Brain (organoid and tissue), 16 donors: ENCODE measurements at places on chromosomes 2 and 18.

- no peak for DNase-seq
These were observed 650.5 kb upstream of the KLHL29 start for GRCh38 chr2:22734373-22735045.

DNA sequence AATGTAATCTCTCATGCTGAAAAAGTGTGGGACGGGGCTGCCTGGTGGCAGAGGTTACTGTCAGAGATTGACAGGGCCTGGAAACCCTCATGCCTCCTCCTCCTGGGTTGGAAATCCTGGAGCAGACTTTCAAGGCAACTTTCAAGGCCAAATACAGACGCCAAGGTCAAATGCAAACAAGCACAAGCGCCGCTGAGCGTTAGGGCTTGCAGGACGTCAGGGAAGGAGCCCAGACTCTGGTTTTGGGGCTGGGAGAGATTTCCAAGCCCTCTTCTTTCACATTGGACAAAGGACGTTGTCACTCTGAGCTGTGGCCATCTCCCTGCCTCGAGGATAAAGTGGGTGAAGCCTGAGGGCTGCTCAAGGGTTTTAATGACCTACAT lies 120.1 kb downstream of the TWIST2 start:
- DNase-seq = no peak

DNA sequence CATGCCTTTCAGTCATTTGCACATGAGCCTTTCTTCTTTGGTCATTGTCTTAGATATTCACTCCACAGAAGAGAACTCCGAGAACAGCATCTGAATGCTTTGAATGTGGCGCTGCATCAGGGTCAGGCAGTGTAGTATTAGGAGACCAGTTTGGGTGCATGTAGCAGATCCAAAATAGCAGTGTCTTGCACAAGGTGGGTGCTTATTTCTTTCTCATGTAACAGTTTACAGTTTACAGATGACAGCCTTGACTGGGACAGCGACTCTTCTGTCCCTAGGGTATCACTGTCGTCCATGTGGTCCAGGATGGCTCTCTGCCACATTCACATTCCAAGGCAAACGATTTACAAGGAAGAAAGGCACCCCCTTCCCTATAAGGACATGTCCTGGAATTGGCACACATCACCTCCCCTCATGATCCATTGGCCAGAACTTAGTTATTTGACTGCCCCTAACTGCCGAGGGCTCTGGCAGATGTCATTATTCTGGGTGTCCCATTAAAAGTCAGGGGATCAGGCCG lies 101.0 kb downstream of the STPG4 start:
- no peak for DNase-seq

- no peak for DNase-seq
These were observed 89.0 kb downstream of the MTCL1 start for GRCh38 chr18:8794156-8794933.

GRCh38 chr2:172098650-172099471 lies 3.8 kb downstream of the DLX2 start:
- no peak for DNase-seq

DNA sequence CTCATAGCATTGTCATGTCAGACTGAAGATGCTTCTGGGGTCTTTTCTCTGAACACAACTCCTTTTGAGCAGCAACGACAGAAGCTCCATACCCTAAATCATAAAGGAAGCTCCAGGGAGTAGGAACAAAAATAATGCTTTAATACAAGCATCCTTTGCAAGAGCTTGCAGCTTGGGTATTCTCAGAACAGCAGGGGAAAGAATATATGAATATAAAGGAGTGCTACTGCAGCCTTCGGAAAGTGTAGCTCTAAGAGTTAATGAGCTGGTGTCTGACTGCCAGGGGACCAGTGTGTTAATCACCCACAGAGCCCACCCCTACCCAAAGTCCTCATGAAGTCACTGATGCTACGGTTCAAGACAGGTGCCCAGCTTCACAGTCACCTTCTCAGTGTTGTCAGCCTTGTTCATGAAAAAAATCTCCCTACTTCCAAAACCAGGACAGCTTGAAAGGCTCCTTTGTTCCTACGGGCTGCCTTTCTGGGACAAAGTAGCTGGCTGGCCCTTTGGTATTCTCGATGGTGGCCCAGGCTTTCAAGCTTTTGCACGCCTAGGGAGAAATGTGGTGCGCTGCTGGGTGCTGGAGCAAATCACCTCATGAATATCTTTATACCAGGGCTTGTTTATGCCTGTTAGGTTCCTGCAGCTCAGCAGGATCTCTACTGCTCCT lies 259.7 kb downstream of the CMPK2 start:
- peak; percentile 95 for DNase-seq

- no peak for DNase-seq
These were observed 131.9 kb downstream of the TMEM131 start for GRCh38 chr2:97863829-97864228.

GRCh38 chr18:49479381-49480137 lies 7.5 kb downstream of the C18orf32 start:
- DNase-seq = no peak

GRCh38 chr2:174617120-174617519 lies 19.5 kb upstream of the WIPF1 start:
- DNase-seq = no peak

GRCh38 chr18:37419315-37419714 lies 146.3 kb downstream of the CELF4 start:
- DNase-seq = no peak

- no peak for DNase-seq
These were observed 133.7 kb downstream of the COL6A3 start for GRCh38 chr2:237280229-237280628.

- no peak for DNase-seq
These were observed 40.4 kb upstream of the TMEM178A start for GRCh38 chr2:39625193-39625926.

DNA sequence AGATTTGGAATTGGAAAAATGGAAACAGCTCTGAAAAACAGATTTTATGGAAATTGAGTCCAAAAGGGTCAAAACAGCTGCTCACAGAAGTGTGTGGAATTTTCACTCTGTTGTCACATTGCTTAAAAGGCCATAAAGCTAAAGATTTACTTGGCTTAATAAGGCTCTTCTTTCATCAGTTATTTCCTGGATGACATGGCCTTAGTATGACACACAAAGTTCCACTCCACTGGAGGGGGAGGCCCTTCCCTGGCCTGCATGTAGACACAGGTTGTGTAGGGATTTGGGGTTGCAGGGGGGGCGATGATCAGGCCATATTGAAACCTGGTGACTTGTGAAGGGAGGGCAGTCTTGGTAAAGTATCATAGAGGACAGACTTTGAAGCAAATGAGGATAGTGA lies 34.0 kb downstream of the TMEM185B start:
- no peak for DNase-seq

DNA sequence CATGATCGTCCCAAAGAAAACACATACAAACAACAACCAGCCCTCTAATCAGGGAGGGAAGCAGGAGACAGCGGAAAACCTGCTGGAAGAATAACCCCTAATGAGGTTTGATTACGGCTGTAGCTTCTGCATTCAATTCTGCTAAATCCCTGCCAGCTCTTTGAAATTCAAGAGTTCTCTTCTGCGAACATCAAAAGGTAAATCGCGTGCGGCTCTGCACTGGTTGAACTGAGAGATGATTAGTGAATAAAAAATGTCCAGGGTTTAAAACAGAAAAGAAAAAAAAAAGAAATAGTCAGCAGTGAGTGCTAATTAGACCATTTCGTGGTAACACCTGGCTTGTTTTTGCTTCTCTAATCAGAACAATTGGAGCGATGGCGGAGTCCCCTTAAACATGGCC lies 153.0 kb upstream of the CAPN13 start:
- DNase-seq = peak; percentile 68

DNA sequence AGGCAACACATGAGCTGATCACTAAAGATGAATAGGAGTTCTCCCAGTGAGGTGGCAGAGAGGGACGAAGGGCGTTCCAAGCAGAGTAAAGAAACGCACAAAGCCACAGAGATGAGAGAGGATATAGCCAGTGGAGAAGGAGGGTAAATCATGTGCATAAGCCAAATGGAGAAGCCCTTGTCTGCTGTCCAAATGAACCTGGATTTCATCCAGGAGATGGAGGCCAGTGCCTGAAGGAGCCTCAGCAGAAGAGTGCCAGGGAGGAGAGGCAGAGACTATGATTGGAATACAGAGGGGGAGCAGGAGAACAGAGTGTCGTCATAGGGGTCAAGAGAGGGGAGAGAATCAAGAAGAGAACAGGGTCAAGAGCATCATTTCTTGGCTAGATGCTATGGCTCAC lies 48.9 kb upstream of the STPG4 start:
- DNase-seq = no peak

DNA sequence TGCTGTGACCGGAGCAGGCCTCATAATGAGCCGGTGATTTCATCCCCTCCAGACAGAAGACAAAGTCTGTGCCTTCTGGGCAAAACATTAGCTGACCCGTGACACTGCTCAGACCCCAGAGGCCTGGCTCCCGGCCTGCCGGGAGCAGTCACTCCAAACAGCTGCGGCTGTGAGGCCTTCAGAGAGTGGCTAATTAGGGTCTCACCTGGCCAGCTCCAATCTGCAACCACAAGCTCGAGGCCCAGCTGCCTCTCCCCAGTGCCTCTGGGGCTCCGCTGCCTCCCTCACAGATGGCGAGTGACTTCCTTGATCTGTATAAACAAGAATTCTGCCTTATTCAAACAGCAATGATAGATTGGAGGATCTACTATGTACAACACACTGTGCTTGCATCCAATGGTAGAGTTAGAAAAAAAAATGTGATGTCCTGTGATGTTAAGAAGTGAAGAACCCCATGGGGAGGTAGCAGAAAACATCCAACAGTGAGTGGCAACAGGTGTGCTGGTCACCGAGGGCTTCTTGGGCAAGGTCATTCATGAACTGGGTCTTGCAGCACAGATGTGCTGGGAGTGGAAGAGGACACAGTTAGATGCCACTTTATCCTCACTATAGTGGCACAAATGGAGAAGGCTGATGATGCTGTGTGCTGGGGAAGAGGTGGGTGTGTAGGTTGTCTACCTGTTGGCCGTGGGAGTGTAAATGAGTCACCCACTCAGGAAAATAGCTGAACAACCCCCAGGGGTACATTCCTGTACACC lies 98.2 kb upstream of the ASAP2 start:
- DNase-seq = peak; percentile 36

DNA sequence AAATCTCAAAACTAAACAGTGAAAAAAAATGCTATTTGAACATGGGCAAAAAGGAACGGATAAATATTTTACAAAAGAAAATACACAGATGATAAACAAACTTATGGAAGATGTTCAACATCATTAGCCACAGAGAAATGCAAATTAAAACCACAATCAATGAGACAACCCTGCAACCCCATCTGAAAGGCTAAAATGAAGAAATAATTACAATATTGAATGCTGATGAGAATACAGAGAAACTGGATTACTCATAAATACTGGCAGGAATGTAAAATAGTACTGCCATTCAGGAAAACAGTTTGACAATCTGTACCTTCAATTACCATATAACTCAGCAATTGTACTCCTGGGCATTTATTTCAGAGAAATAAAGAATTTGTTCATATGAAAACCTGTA lies 193.1 kb upstream of the UBE2E3 start:
- DNase-seq = no peak

GRCh38 chr18:44671914-44672313 lies 8.8 kb upstream of the SETBP1 start:
- no peak for DNase-seq

GRCh38 chr2:162342321-162342720 lies 1.6 kb upstream of the GCA start:
- DNase-seq = no peak

DNA sequence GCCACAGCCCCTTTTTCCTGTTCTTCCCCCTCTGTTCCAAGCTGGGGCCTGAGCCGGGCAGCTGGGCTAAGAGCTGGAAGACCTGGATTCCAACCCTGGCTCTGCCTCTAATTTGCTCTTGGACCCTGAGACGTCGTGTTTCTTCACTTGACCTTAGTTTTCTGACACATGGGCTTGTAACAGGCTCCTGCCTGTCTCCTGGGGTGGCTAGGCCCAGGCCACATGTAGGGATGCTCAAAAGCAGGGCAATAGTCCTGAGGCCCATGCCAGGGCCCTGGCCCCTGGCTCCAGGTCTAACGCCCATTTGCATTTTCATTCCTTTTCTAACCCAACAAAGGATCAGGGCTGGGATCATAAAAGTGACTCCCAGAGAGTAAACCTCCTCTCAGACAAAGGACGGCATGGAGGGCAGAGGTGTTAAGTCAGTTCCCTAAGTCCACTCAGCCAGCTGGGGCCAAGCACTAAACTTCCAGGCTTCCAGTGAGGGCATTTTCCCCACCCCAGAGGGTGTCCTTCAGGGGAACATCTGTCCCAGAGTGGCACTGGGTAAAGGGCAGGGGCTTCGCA lies 16.6 kb upstream of the DNMT3A start:
- DNase-seq = no peak

DNA sequence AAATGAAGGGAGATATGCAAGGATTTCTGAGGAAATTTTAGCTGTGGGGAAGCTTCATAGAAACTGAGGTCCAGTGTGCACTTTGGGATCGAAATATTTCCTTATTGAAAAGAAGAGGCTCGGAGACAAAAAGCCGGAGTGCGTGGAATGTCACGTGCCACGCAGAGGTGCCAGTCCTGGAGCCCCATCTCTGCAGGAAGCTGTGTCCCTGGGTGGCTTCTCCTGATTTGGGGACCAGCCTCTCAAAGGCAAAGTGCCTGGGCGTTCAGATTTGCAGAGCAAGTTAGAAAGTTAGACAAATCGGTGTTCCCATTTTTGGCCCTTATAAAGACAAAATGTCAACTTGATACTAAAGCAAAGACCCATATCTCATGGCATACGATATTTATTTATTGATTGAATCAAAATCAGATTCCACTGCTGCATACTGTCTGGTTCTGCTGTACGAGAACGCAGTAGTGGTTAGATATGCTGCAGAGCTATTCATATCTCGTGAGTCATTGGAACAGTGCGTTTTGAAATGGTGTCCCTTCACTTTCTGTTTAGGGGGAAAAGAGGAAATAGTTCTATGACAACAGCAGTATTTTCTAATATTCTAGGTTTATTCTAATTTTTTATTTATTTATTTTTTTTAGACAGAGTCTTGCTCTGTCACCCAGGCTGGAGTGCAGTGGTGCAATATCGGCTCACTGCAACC lies 9.1 kb upstream of the ATG16L1 start:
- no peak for DNase-seq

DNA sequence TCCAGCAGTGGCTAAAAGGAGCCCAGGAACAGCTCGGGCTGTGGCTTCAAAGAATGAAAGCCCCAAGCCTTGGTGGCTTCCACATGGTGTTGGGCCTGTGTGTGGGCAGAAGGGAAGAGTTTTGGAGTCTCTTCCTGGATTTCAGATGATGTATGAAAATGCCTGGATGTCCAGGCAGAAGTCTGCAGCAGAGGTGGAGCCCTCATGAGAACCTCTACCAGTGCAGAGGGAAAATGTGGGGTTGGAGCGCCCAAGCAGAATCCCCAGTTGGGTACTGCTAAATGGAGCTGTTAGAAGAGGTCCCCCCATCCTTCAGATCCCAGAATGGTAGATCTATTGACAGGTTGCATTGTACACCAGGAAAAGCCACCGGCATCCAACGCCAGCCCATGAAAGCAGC lies 412.1 kb downstream of the TDRD15 start:
- DNase-seq = no peak
